ENCODE measurements at places on chromosomes 7 and 10.

- peak; percentile 79 for DNase-seq
Measured at GRCh38 chr10:97731346-97732051, 5.4 kb upstream of the ZFYVE27 start.

DNA sequence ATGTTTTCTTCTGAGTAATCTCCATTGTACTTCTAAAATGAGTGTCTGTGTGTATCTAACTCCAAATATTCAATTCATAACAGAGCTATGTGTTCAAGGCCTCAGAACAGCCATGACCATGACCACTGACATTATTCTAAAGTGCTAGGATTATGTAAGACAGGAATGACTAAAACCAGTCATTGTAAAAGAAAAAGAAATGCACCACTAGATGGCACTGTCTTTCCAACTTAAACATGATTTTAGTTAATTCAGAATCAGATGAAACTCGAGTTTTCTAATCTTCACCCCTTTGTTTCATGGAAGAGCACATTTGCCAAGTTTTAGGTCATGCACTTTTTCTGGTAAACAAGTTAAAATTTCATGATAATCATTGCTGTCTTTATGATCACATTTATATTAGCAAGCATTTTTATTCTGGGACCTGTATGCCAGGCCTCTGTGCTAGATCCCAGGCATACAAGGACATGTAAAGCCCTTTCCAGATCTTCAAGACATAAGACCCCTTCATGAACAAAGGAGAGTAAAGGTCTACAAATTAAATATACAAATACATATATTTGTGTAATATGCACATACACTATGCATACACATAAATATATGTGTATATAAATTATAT, 26.1 kb upstream of the RSU1 start:
- DNase-seq = peak; percentile 76

GRCh38 chr10:112223725-112224124, 40.2 kb upstream of the GPAM start:
- DNase-seq = no peak

GRCh38 chr10:85648279-85648754, 718.3 kb downstream of the GRID1 start:
- no peak for DNase-seq

DNA sequence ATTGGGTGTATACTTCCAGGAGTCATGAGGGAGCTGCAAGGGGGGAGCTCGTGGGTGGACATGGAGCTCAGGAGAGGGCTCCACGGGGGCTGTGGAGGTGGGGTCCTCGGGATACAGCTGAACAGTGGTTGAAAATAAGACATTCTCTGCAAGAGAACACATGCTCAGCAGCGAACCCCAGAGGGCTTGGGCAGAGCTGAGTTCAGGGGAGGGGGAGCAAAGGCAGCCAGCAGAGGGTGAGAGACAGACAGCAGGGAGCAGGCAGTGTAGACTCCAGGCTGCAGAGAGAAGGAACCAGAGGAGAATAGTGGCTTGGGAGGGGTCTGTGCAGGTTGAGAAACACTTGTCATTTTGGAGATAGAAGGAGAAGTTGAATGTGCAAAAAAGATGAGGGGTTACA, 73.0 kb upstream of the LRRC18 start:
- DNase-seq = no peak

Measured in fibroblast of skin of scalp (primary cell).